ENCODE measurements at places on chromosomes 2 and 18.

DNA sequence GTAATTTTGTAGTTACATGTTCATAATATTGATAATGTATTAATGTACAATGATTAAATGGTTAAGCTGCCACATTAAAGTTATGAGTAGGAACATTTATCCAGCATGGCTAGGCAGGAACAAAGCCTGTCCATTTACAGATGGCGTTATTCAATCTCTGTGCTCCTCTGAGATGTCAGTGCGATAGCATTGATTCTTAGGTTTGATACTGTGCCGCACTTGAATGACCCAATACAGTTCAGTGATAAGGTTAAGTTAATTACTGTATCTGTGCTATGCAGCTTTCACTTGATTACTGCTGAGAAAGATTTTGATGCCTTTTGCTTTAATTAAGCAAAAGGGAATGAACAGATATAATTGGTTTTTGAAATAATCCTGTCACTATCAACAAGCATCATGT is 111.8 kb downstream of the ZNF407 start:
- no peak for DNase-seq

- no peak for DNase-seq
Measured at GRCh38 chr2:205024822-205025518, 479.7 kb downstream of the PARD3B start.

GRCh38 chr2:141341444-141341843 is 789.4 kb downstream of the LRP1B start:
- no peak for DNase-seq

DNA sequence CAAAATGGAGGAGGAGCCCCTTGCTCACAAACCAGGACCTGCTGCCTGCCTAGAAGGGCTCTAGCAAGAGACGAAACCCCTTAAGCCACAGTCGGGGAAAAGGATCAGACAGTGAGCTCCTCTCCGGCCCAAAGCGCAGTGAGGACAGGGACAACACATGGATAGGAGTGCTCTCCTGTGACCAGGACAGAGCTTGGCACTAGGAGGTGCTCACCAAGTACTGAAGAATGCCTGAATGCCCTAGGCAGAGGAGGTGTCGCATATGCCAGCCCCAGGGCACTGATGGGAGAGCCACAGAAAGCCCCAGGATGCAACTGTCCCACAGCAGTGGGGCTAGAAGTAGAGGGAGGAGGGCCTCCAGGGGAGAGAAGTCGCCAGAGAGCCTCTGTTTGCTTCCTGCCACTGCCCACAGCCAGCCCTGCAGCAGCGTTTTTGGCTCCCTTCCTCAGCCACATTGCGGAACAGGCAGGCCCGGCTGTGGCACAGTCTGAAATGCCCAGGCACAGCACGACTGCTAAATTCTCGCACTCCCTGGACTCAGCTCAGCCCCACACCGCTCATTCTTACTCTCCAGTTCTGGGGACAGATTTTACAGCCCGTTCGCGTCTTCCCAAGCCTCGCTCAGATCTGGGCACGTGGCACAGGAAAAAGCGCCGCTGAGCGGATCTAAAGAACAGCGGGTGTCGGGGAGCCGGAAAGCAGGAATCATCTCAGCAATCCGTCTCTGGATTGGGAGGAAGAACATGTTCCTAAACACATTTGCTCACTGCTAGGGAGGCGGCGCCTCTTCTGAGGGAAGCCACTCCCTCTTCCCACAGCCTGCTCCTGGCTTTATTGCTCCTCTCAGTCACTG is 98.7 kb upstream of the POU3F3 start:
- DNase-seq, result peak; percentile 63

GRCh38 chr2:76039505-76039904 is 328.8 kb upstream of the GCFC2 start:
- DNase-seq, result no peak

- no peak for DNase-seq
Measured at GRCh38 chr18:79489899-79490625, 94.3 kb downstream of the NFATC1 start.

GRCh38 chr18:37577051-37577611 is 11.5 kb upstream of the CELF4 start:
- no peak for DNase-seq

GRCh38 chr18:54975598-54975997 is 16.3 kb upstream of the CCDC68 start:
- DNase-seq, result no peak

DNA sequence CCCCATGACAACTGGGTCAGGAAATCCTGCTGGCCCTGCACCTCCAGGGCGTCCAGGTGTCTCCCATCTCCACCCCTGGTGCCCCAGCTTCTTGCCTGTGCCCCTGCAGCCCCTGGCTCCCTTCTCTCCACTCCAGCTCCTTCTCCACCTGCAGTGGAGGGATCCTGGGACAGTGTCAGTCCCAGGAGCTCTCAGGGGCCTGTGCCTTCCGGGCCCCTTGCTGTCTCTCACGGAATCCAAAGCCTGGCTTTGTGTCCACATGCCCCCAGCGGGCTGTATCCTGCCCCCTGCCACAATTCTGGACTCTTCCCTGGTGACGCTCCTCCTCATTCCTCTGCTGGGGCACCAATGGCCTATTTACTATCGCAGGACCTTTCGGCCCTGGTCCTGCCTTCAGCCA is 58.2 kb downstream of the MYT1L start:
- DNase-seq, result no peak

GRCh38 chr2:381181-381580 is 93.3 kb upstream of the ALKAL2 start:
- no peak for DNase-seq

DNA sequence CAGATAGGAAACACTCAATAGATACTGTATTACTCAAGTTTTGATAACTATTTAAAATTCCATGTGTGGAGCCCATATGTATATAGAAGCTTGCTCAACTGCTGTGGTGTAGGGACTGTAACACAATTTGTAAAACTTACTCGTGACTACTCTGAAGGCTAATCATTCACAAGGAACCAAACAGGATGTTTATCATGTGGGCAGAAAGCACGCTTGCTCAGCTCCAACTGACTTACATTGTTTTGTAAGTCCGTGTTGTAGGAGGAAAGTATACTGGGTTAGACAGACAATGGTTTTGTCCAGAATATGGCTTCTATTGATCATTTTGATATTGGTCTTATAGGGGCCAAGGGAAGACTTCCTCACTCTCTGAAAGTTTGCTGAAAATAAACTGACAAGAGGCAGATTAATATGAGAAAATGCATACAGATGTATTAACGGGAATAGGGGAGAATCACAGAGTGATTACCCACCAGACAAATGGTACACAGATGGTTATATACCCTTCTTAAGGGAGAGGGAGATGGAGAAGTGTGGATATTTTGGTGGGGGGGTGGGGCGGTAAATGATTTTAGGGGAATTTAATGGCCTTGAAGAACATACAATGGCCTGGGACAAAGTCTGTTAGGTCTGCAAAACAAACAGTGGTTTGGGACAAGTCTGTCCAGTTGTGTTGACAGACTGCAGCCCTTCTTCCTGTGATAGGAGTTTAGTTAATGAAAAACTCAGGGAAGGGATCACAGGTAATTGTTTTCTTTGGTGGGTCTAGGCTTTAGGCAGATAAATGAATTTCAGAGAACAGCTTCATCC is 259.3 kb upstream of the SP5 start:
- DNase-seq, result no peak

- no peak for DNase-seq
Measured at GRCh38 chr2:159959136-159959535, 103.3 kb downstream of the PLA2R1 start.

- no peak for DNase-seq
Measured at GRCh38 chr18:24600076-24600654, 139.7 kb downstream of the HRH4 start.

DNA sequence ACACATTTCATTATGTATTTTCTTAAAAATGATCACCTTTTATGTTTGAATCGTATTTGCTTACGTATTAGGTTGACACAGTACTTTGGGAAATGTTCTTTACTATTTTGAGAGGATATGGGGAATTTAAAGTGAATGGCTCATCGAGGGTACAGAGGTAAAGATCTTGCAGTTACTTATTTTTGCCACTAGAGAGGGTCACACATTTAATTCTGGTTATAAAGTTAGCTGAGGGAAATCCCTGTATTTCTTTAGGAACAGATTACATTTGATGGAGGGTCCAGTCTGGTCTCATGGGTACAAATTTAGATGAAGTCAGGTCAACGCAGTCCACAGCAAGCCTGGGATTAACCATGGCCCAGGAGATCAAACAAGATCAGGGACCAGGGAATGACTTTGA is 24.5 kb downstream of the DYNC2LI1 start:
- no peak for DNase-seq

DNA sequence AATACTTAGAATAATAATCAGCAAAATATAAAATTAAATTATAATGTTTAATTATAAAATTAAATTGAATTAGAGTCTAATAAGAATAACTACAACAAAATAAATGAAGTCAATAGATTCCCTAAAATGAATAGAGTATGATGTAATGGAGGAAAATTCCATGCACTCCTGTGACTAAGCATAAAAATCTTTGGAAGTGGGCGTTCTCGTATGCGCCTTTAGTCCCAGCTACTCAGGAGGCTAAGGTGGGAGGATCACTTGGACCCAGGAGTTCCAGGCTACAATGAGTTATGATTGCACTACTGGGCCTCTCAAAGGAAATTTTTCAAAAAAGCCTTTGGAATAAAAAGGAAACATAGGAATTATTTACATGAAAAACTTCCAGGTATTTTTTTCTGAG is 955.4 kb upstream of the POU3F3 start:
- DNase-seq, result no peak

GRCh38 chr2:172342078-172342477 is 85.3 kb upstream of the ITGA6 start:
- DNase-seq, result no peak

DNA sequence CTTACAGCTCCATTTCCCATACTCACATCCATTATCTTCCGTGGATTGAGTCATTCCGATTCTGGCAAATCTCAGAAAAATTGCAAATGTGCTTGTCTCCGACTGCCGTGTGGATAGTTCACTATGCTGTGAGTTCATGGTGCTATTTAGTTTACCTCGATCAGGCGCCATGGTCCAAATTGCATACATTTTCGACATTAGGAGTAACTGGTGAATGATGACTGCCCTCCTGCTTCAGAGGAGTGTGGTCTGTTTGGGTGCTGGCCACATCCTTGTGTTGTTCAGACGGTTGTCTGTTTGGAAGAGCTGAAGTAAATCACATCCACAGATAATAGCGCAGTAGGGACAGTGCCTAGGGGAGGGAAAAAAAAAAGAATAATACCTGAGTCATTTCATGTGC is 439.5 kb downstream of the ZNF516 start:
- no peak for DNase-seq

- DNase-seq, result no peak
Measured at GRCh38 chr18:60984510-60984909, 348.7 kb upstream of the CDH20 start.

- DNase-seq, result no peak
Measured at GRCh38 chr2:22454826-22455485, 930.0 kb upstream of the KLHL29 start.

- no peak for DNase-seq
Measured at GRCh38 chr18:25982961-25983360, 107.5 kb downstream of the SS18 start.

- no peak for DNase-seq
Measured at GRCh38 chr2:59082657-59083056, 841.5 kb upstream of the FANCL start.

DNA sequence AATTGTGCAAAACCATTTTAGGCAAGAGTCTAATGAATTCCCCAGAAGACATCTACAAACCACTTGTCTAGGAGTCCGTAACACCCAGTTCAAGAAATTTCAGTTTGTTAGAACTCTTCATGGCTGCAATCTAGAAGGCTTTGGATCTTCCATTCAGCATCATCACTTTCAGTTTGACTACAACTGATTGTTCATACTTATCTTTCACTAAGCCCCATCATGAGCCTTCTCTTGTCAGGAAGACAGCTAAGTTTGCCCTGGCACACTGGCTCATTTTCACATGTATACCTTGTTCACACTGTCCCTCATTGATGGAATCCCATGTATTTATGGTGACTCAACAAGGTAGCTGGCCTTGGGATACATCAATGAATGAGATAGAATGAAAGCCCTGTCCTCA is 898.4 kb upstream of the CELF4 start:
- no peak for DNase-seq

DNA sequence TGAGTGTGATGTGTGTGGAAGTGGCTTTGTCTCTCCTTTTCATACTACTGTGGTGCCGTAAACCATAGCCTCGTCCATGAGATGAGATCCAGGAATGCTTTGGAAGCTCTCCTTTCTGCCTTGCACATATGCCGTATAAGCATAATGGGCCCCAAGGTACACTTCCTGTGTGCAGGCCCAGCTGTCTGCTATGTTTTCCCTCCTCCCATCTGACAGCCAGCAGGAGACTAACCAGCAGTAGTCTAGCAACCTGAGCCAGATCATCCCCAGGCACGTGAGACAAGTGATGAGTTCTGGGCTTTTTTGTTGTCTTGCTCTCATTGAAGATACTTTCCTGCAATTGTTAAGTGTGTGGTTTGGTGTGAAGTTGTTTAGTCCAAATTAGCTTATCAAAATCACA is 555.5 kb upstream of the LRRTM4 start:
- DNase-seq, result no peak

DNA sequence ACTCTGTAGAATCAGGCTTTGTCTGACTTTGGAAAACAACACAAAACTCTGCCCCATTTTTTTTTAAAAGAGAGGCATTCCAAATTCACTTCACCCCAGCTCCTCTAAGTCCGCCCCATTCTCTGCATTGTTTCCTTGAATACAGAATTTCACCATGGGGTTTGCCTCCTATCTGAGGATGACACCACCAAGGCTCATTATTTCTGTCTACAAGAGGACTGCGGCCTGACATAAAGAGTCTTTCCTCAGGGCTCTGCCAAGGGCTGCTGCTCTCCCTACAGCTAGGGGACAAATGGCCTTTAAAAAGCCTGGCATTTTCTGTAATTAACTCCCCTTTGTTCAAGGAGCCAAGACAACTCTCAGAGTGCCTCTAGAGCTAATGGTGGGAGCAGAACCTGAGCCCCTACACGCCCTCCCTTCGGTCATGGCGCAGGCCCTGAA is 4.6 kb downstream of the CHST10 start:
- DNase-seq, result no peak

GRCh38 chr2:157662401-157662800 is 33.7 kb upstream of the ACVR1C start:
- DNase-seq, result no peak

DNA sequence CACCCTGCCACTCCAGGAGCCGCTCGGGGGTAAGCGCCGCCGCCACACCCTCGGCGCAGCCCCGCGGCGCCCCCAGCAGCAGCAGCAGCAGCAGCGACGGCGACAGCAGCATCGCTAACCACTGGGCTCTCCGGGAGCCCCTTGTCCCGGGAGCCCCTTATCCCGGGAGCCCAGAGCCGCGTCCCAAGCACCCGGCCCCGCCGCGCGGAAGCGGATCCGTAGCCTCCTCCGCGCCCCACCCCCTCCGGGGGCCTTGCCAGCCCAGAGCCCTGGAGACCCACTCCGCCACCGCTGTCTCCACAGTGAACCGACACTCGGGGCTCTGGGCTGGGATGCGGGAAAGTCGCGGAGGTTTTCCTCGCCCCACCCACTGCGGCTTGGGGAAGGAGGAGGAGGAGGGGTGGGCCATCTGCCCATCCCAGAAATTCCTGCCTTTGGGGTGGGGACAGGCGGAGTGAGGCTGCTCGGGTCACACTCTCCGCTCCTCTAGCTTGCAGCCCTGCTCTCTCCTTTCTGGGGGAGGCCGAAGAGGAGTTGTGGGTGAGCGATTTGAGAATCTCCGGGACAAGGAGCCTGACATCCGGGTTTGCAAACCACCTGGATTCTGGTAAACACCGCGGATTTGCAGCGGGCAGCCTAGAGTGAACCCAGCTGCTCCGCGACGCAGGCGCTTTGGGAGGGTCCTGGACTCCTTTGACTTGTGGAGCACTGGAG is at the start of gene PLA2R1:
PLA2R1 (minus strand) TSS at position 324 of the 714 bp plus-strand sequence; CDS start at position 112, 212 bp downstream.
- peak; percentile 19 for DNase-seq

- no peak for DNase-seq
Measured at GRCh38 chr2:28678944-28679343, 72.7 kb upstream of the PPP1CB start.

- DNase-seq, result peak; percentile 7
Measured at GRCh38 chr18:47748847-47749599, 181.4 kb downstream of the SMAD2 start.

All from anterior cingulate cortex (tissue), 58 donors.